ENCODE measurements at places on chromosomes 12 and 14.

DNA sequence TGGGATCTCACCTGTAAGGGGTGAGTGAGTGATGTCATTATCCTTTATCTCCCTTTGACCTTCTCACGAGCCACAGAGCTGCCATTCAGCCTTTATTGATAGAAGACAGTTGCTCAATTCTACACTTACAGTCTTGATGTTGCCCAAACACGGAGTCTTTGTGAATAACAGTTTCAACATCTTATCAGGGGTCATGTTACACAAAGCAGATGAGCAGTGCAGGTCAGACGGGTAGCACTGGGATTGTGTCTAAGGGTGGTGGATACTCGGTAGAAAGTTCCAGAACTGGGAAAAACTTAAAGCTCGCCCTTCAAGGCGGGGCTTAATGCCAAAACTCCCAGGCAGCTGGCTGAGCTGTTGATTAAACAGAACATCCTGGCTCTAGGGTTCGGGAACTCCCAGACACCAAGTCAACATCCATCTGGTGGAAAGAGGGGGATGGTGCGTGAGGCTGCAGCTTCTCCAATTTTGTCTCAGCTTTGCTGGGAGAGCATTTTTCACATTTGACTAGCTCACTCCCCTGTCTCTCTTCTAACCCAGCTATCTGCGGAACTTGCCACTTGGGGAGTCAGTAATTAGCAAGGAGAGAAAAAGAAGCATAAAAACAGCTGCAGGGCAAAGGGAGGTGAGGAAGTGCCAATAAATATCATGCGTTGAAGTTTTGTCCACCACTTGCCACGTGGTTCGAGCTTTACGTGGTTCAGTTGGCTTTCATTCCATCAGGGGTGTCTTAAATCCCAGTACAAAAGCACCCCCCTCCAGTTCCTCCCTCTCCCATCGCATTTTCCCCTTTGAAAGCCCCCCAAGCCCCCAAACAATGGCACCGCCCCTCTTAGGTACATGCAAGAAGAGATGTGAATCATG is 31.0 kb downstream of the FOXN4 start:
- no peak for DNase-seq

- DNase-seq = no peak
These were observed 1.9 kb downstream of the PCNX4 start for GRCh38 chr14:60093606-60094005.

GRCh38 chr12:105445649-105446048 is 115.2 kb downstream of the C12orf75 start:
- DNase-seq = no peak

- no peak for DNase-seq
These were observed 11.5 kb downstream of the SLC38A2 start for GRCh38 chr12:46360908-46361666.
